Stimulated activated CD4-positive, alpha-beta T cell treated with anti-CD3 and anti-CD28 coated beads, Interleukin-2, amount 100 ng/mL, for 4 hours (primary cell): ENCODE measurements at places on chromosomes 16 and 17.

- peak; percentile 25 for DNase-seq
Measured at GRCh38 chr16:30761427-30761927, 385 bp downstream of the CFAP119 start.

DNA sequence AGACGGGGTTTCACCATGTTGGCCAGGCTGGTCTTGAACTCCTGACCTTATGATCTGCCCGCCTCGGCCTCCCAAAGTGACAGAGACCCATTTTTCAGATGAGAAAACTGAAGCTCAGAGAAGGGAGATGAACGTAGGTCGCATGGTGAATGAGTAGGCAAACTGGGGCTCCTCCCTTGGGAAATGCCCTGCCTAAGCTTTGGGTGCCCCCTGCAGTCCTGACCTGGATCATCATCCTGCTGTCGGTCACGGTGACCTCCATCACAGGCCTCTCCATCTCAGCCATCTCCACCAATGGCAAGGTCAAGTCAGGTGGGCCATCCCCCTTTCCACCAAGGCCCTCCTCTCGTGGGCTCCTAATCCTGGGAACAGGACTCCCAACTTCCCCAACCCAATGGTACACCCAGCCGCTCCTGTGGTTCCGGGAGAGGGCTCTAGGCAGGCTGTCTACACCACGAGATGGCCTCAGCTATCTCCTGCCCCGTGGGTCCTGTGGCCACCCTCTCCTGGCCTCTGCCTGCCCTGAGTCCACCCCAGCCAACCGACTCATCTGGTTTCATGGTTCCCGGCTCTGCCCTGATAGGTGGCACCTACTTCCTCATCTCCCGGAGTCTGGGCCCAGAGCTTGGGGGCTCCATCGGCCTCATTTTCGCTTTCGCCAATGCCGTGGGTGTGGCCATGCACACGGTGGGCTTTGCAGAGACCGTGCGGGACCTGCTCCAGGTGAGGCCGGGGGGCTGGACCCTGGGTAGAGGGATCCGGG is 4.7 kb downstream of the SLC12A3 start:
- DNase-seq, result no peak

DNA sequence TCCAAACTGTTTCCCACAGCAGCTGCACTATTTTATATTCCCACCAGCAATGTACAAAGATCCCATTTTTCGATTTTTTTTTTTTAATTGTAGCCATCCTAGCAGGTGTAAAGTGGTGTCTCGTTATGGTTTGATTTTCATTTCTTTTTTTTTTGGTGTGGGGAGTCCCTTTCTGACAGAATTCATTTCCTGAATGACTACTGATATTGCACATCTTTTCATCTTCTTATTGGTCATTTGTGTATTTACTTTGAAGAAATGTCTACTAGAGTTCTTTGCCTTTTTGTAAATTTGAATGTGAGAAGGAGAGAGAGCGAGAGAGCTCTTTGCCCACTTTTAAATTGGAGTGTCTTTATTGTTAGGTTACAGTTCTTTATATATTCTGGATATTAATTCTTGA is 14.0 kb downstream of the CYB5B start:
- DNase-seq, result no peak

GRCh38 chr16:63981639-63982038 is 1140.2 kb downstream of the CDH11 start:
- no peak for DNase-seq

GRCh38 chr16:23929856-23930255 is 94.1 kb downstream of the PRKCB start:
- no peak for DNase-seq
